ENCODE measurements at places on chromosomes 4 and X. TPM values are rescaled to one million over a fixed set of nuclear protein-coding genes. Genes with fewer than 3 reads are reported as not detected.

The EGF gene
- total RNA-seq: 4.3 TPM

The MAGEE1 gene
- 3.6 TPM for total RNA-seq

The MAGEC2 gene
- total RNA-seq: not detected

The MAGEH1 gene
- total RNA-seq: 10.7 TPM

The TLR7 gene
- 0.38 TPM for total RNA-seq

The NIPAL1 gene
- 22.3 TPM for total RNA-seq

DNA sequence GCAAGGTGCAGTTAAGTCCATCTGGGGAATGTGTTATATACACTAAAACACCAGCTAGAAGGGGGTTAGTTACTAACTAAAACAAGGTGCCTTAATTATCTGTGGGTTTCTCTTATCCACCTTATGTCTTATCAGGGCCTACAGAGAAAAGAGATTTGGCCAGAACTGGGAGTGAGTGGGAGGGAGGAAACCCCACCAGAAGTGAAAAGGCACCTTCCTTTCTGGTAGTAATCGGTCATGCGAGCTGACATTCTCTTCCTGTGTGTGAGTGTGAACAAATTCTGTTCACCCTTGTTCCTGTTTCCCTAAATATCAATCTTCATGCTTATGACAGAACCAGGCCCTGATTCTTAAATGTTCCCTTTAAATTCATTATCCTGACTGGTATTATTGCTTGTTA lies 43.5 kb downstream of the SRPX2 start:
- no peaks in the 10 kb centered on the region for H3K36me3 ChIP-seq
- H3K27ac ChIP-seq: no peak overlapping the region
- DNase-seq: no peak
- no peak overlapping the region for H3K4me3 ChIP-seq

DNA sequence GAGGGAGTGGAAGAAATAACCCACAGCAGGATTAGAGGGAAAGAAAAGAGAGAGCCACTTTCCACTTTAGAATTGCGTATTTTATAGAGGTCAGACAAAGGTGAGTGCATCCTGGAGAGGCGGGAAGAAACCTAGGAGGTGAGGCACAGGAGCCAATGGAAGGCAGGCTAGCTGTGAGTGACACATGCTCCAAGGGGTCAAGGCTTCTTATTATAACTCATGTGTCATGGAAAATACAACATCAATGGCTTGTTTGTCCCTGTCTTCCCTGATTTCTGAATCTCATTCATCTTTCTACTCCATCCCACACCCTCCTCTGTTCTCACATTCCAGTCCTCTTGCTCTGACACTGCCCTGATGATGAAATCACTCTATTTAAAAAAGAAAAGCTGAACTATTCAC lies 14.4 kb downstream of the ANXA3 start:
- no peak overlapping the region for H3K4me3 ChIP-seq
- no peaks in the 10 kb centered on the region for H3K36me3 ChIP-seq
- H3K27me3 ChIP-seq: no peaks in the 10 kb centered on the region
- H3K4me1 ChIP-seq: peaks cover 6% of the 10 kb centered on the region
- no peak for DNase-seq

GRCh38 chrX:1601051-1601767 lies 9.8 kb downstream of the AKAP17A start:
- H3K4me1 ChIP-seq: no peaks in the 10 kb centered on the region
- DNase-seq: no peak
- H3K4me3 ChIP-seq: no peak overlapping the region
- H3K27me3 ChIP-seq: no peaks in the 10 kb centered on the region
- H3K27ac ChIP-seq: no peak overlapping the region

- H3K4me1 ChIP-seq: no peaks in the 10 kb centered on the region
- H3K36me3 ChIP-seq: no peaks in the 10 kb centered on the region
- no peak overlapping the region for H3K27ac ChIP-seq
- no peaks in the 10 kb centered on the region for H3K27me3 ChIP-seq
Measured at GRCh38 chrX:48068096-48068887, 3.1 kb downstream of the ZNF630 start.

DNA sequence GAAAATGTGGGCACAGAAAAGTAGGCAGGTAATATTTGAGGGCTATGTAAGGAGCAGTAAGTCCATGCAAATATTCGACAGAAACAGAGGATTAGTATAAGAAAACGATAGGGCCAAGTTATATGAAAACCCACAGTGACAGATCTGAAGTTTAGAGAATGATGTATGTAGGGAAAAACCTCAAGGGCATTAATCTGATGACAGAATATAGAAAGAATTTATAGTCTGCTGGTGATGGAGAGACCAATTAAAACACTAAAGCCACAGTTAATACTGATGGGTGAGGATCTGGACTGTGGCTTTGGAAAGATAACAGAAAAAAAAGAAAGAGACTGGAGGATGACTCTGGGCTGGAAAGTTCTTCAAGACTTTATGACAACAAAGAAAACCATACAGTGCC lies 169.7 kb downstream of the PALLD start:
- H3K27me3 ChIP-seq: no peaks in the 10 kb centered on the region
- no peak overlapping the region for H3K4me3 ChIP-seq
- DNase-seq: no peak
- peaks cover 16% of the 10 kb centered on the region for H3K4me1 ChIP-seq
- H3K36me3 ChIP-seq: no peaks in the 10 kb centered on the region

DNA sequence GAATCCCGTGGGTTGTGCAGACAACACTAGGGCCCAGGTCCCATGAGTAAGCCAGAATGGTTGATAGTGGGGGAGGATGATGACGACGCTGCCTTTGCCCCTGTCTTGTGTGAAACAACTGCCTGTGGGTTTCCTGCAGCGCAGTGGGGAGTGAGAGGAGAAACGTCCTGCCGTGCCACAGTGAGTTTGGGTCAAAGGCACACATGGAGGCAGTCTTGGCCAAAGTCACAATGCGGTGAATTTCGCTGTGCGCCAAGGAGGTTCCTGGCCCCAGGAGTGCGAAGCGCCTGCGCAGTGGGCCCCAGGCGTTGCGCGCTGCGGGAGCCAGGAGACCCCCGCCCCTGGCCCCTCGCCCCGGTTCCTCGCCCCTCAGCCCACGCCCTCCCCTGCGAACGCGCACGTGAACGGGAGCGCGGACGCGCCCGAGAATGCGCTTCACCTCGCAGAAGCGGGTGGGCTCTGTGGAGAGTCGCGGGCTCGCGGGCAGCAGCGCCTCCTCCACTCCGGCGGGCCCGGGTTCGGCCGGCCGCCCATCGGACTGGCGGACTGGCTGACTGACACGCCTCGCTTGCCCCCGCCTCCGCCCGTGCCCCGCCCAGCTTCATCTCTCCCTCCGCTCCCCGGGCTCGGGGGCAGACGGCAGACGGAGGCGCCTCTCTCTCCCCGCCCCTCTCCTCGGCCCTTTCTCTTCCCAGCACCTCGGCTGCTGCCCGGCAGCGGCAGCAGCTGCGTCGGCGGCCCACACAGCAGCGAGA lies at the start of gene NUDT10:
NUDT10 (plus strand) TSS at position 635 of the 755 bp plus-strand sequence. CDS start 144 bp downstream, outside the sequence.
- no peaks in the 10 kb centered on the region for H3K4me1 ChIP-seq
- DNase-seq: peak; percentile 59
- peak within 1 kb of the TSS; percentile 48 for H3K4me3 ChIP-seq
- no peak within 1 kb of the TSS for H3K27ac ChIP-seq
- no peaks in the 10 kb centered on the region for H3K27me3 ChIP-seq
- H3K36me3 ChIP-seq: no peaks in the 10 kb centered on the region

DNA sequence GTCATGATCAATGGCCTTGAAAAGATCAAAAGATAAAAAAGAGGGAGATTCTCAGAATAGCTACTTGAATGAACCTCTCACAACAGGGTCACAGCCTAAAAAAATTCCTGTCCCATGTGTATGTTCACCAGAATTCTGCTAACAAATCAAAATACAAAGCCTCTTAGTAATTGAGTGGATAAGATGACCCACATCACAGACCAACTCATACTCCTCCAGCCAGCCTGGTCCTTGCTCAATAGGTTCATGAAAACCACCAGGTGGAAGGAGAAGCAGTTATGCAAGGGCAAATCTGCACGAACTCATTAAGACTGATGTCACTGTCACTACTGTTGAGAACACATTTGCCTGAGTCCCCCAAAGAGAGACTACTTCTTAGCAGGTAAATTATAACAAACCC lies 21.5 kb downstream of the WDFY3 start:
- DNase-seq: no peak
- no peak overlapping the region for H3K4me3 ChIP-seq
- no peaks in the 10 kb centered on the region for H3K36me3 ChIP-seq
- H3K27me3 ChIP-seq: no peaks in the 10 kb centered on the region
- no peak overlapping the region for H3K27ac ChIP-seq
- H3K4me1 ChIP-seq: peaks cover 11% of the 10 kb centered on the region

DNA sequence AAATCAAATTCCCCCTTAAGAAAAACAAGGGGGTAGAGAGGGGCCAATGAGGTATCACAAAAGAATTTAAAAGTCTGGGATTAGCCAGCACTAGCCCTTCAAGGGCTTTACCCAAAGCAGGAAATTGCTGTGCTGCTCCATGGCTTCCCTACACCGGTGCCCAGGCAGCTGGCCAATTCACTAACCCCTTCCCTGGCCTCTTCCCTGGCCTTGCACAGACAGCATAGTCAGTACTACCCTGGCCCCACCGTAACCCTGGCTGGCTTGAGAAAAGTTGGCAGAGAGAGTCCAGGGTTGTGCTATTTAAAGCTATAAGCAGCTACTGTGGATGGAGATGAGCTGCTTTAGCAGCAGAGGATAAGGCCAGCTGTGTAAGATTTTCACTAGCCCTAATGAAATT lies 43.1 kb downstream of the ADAMTS3 start:
- H3K4me3 ChIP-seq: no peak overlapping the region
- H3K27me3 ChIP-seq: no peaks in the 10 kb centered on the region

DNA sequence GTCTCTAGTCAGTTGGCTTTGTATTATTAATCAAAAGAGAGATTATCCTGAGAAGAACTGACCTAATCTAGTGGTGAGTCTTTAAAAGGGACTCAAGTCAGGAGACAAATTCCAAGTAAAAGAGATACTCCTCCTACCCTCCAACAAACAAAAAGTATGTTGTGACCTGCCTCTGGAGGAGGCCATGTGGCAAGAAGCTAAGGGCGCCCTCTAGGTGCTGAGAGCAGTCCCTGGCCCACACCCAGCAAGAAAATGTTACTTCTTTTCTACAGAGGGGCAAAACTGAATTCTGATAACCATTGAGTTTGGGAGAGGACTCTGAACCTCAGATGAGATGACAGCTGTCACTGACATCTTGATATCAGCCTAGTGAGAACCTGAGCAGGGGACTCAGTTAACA lies 953.6 kb upstream of the AGA start:
- H3K4me3 ChIP-seq: no peak overlapping the region
- no peaks in the 10 kb centered on the region for H3K4me1 ChIP-seq
- H3K27me3 ChIP-seq: no peaks in the 10 kb centered on the region
- no peak for DNase-seq
- no peak overlapping the region for H3K27ac ChIP-seq
- no peaks in the 10 kb centered on the region for H3K36me3 ChIP-seq

DNA sequence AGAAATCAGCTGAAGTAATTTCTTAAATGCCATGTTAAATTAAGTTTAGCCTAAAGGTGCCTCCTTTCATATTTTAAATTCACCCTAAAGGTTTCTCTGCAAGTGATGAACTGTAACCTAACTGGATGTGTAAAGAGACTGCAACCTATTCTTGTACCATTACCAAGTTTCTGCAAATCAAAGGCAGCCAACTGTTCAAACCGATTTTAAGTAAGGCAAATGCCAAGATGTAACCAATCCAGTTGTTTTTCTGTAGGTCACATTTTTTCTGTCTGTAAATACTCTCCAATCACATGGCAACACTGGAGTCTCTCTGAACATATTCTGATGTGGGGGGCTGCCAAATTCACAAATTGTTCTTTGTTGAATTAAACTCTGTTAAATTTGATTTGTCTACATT lies 42.4 kb upstream of the FGF2 start:
- no peak overlapping the region for H3K27ac ChIP-seq
- no peak overlapping the region for H3K4me3 ChIP-seq
- H3K36me3 ChIP-seq: no peaks in the 10 kb centered on the region
- no peaks in the 10 kb centered on the region for H3K27me3 ChIP-seq

DNA sequence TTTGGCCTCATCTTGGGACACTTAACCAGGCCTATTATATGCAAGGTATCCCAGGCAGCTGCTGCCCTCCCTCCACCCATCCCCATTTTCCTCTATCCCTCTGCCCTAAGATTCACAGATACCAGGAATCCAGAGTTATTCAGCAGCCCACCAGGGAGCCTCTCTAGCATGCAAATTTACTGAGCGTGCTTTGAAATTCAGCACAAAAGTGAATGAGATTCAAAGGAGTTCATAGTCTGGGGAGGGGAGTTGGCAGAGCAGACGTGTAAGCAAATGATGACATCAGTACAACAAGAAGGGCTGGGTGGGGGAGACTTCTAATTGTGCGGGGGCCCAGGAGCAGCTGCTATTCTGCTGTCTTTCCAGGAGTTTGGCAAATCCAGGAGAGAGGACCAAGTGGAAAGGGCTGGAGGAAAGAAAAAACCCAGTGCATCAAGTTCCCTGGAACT lies 1.7 kb upstream of the MTM1 start:
- DNase-seq: no peak
- no peak overlapping the region for H3K27ac ChIP-seq
- peaks cover 19% of the 10 kb centered on the region for H3K4me1 ChIP-seq
- no peaks in the 10 kb centered on the region for H3K36me3 ChIP-seq
- no peaks in the 10 kb centered on the region for H3K27me3 ChIP-seq

GRCh38 chrX:127207326-127207725 lies 387.8 kb downstream of the PRR32 start:
- H3K4me3 ChIP-seq: no peak overlapping the region
- no peaks in the 10 kb centered on the region for H3K36me3 ChIP-seq
- no peaks in the 10 kb centered on the region for H3K27me3 ChIP-seq
- DNase-seq: no peak
- H3K27ac ChIP-seq: no peak overlapping the region

DNA sequence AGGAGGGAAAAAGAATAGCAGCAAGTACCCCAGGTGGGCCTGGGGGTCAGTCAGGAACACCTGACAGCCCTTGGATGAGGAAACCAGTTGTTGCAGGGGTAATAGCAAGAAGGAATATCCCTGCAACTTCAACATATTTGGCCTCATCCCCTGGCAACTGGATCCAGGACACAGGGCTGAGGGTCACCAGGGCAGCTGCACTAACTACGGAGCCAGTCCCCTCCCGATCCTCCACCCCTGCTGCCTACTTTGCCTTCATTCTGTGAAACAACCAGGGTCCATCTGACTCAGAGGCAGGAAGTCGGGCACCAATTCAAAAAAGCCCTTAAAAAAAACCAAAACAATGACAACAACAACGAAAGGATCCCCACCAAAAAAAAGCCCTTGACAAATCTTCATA lies 52.9 kb downstream of the FRMPD3 start:
- DNase-seq: no peak
- H3K27me3 ChIP-seq: peaks cover 20% of the 10 kb centered on the region
- no peak overlapping the region for H3K27ac ChIP-seq
- no peak overlapping the region for H3K4me3 ChIP-seq

- H3K27ac ChIP-seq: no peak overlapping the region
- no peak for DNase-seq
- peaks cover 13% of the 10 kb centered on the region for H3K4me1 ChIP-seq
- no peaks in the 10 kb centered on the region for H3K36me3 ChIP-seq
- H3K27me3 ChIP-seq: no peaks in the 10 kb centered on the region
Measured at GRCh38 chr4:81562093-81562492, 90.4 kb upstream of the RASGEF1B start.

- H3K27me3 ChIP-seq: no peaks in the 10 kb centered on the region
- H3K27ac ChIP-seq: no peak overlapping the region
- no peak for DNase-seq
- peaks cover 28% of the 10 kb centered on the region for H3K4me1 ChIP-seq
Measured at GRCh38 chr4:153531976-153532626, 65.9 kb downstream of the TMEM131L start.

- H3K27me3 ChIP-seq: no peaks in the 10 kb centered on the region
- H3K27ac ChIP-seq: no peak overlapping the region
- peaks cover 19% of the 10 kb centered on the region for H3K36me3 ChIP-seq
- H3K4me1 ChIP-seq: peaks cover 20% of the 10 kb centered on the region
- DNase-seq: no peak
Measured at GRCh38 chrX:120453985-120454384, 15.1 kb downstream of the LAMP2 start.
